ENCODE measurements at places on chromosomes 3 and 15.
A peak's percentile ranks its signal among the peaks of the same experiment; 100 is the strongest.

DNA sequence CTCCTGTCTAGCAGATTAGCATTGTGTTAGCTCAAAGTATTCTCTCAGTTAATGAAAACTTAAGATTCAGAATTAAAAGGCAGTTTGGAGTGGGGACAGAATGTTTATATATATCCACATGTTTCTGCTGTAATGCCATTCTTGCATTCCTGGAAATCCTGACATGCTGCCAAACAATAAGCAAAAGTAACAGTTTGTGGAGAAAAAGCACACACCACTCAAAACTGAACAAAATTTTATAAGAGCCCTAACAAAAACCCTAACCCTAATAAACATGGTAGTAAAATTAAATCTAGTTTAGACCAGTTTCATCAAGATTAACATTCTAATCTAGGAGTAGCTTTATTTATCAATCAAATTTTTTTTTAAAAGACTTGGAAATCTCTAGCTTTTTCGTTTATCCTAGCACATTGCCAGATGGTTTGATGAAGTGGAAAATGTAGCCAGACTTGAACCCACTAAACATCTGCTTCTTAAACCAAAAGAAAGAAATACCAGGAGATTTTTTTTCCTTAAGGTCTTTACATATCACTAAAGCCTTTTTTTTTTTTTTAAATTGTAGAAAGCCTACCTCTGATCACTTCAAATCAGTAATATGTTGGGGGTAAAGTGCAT lies 3.7 kb downstream of the TCAIM start:
- DNase-seq, result no peak

- no peak for DNase-seq
These were observed 8.6 kb downstream of the PKM start for GRCh38 chr15:72222393-72222792.

GRCh38 chr3:107523539-107524325 lies 970 bp downstream of the BBX start:
- peak; percentile 49 for DNase-seq

DNA sequence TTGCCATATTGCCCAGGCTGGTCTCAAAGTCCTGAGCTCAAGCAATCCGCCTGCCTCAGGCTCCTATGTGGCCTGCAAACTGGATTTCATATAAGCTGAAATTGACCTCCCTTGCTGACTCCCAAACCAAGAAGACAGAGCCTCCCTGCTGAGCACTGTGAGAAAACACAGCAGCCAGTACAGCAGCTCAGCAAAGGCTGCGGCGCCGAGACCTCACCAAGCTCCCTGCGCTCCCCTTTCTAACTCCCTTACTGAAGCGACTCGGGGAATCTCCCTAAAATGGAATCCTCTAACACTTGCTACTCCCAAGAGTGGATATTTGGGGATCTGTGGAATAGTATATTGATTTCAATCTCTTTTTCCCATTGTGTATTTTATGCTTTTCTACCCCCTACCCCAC lies 34.6 kb downstream of the MUC20 start:
- no peak for DNase-seq

GRCh38 chr3:46442576-46443530 lies 21.9 kb downstream of the LTF start:
- peak; percentile 42 for DNase-seq

DNA sequence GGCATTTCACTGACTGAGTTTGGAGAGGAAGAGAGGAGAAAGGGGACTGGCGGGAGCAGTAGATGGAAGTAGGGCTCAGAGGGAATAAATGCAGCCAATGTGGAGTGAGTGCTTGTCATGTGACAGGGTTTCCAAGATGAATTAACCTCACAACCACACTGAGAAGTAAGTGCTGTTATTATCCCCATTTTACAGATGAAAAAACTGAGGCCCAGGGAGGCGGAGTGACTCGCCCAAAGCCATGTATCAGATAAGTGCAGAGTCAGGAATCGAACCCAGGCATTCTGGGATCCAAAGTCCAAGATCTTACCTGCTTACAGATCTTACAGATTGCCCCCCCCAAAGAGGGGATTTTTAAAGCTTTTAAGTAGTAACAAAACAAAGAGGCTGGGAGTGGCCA lies 207.2 kb downstream of the SHQ1 start:
- DNase-seq, result no peak
